Globus pallidus (tissue), 1 donor: ENCODE measurements at places on chromosomes 13 and 19.

GRCh38 chr19:45645631-45646344, 6.6 kb upstream of the EML2 start:
- DNase-seq, result peak; percentile 98

DNA sequence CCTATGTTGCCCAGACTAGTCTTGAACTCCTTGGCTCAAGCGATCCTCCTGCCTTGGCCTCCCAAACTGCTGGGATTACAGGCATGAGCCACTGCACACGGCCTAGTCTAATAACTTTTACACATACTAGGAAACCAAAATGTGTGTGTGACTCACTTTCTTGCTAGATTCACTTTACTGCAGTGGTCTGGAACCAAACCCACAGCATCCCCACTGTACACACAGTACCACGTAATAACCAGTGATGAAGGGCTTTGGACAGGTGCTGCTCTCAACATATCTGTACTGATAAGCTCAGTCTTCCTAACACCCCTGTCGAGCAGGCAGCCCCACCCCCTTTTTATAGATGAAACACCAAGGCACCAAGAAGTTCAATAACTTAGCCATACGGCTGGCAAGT, 5.1 kb downstream of the DNMT1 start:
- DNase-seq, result no peak

- DNase-seq, result no peak
Measured at GRCh38 chr13:23945612-23946011, 48.3 kb upstream of the C1QTNF9B start.

DNA sequence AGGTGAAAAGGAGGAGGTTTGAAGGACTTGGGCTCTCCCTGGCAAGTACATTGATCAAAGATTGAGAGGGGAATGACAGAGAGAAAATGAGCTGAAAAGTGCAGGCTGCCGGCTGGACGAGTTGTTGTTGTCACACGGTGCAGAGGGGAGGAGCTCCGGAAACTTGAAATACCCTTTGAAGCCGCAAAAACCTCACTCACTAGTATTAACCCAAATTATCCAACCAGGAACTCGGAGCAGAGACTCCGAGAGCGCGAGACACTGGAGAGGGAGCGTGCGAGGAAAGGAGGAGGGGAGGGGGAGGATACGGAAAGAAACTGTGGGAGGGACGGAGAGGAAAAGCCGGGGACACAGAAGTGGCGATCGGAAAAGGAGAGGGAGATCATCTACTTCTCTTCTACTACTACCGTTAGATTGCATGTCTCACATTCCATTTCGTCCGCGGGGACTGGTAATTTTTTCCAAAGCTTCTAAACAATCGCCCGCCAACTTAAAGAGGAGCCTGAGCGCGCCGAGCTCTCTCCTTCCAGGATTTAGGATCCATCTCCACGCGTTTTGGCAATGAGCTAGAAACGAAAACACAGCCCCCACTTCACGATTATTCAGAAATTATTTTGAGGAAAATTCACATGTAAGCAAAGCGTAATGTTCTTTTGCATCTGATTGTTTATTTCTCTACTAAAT, at the start of gene DACH1:
DACH1 (minus strand) TSS at position 74 of the 684 bp plus-strand sequence.
- peak; percentile 12 for DNase-seq

DNA sequence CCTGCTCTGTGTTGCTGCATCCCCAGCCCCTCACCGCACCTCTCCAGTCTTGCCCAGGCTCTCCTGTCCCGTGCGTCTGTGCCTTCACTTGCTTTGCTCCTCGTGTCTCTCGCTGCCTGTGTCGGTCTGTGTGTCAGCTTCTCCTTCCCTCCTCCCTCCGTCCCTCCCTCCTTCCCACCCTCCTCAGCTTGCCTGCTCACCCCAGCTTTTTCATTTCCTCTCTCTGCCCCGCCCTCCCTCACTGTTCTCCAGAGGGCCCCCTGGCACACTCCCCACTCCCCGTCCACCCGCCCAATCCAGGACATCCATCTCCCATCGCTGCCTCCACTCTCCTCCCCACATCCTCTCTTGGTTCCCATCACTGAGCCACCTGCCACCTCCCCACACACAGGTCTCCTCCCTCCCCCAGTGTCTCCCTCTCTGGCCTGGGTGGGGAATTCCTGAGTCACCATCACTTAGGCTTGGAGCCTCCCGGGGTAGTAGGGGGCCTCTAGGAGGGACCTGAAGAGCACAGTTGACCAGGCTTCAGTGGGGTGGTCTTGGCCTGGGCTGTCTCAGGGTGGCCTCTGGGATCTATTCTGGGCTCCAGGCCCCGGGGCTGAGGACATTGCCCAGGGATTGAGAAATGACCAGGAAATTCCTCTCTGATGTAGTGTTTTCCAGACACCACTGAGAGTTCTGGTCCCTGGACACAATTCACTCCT, at the start of gene PTGIR:
PTGIR (minus strand) TSS at position 132 of the 704 bp plus-strand sequence. CDS start 864 bp downstream, outside the sequence.
- no peak for DNase-seq

GRCh38 chr19:45972947-45973540, 621 bp downstream of the NOVA2 start:
- DNase-seq, result no peak

- peak; percentile 87 for DNase-seq
Measured at GRCh38 chr19:29811125-29812079, at the start of gene CCNE1. TSS of gene CCNE1 (plus strand) at chr19:29811991. CDS start at chr19:29812556, 565 bp downstream.
